ENCODE measurements at places on chromosomes 13 and 19.

DNA sequence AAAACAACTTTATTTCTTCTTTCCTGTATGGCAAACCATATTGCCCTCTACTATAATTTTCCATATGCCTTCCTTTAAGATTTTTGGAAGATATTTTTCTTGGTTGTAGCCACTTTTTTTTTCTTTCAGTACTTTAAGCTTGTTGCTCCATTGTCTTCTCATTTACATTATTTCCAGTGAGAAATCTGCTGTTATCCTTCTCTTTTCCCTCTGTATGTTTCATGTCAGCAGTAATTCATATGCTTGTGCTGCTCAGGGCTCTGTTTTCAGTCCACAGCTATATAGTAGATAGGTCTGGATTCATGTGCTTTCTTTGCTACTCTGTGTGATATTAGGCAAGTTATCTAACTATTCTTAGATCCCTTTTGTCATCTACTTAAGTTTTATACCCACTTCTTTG is 267.6 kb downstream of the OXGR1 start:
- no peak for DNase-seq

DNA sequence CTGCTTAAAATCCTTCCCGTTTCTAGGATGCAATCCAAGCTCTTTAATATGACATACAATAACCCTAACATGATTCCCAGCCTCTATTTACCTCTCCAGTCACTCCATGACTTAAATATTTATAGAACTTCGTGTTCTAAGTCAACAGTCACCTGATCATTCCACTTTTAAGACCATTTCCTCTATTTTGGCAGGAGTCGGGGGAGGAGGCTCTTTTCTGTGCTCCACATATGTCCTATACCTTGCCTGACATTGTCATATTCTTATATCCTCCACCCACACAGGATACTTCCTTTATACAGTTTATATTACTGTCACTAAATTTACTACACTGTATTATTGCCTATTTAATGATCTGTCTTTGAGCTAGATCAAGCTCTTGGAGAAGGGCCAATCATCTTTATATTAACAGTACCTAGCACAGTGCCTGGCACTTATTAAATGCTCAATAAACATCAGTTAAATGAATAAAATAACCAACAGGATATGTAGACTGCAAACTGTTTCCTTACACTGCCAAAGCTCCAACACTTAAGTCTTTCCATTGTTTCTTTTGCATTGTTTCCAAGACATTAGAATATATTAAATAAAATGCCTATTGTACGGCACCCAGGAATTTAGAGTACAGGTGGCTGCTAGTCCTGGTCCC is 2.7 kb downstream of the ARGLU1 start:
- DNase-seq: no peak

- no peak for DNase-seq
These were observed 1.7 kb downstream of the ANKRD24 start for GRCh38 chr19:4183967-4184717.

DNA sequence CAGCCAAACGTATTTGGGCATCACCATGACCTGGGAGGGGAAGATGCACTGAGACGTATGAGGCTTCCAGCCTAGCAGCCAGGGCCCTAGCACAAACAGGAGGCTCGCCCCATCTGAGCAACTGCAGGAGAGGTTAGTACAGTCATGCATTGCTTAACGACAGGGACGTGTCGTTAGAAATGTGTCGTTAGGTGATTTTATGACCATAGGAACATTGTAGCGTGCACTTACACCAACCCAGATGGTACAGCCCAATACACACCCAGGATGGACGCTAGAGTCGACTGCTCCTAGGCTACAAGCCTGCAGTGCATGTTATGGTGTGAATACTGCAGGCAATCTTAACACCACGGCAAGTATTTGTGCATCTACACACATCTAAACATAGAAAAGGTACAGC is 9.3 kb downstream of the CD177 start:
- no peak for DNase-seq

GRCh38 chr19:49106648-49107135 is 7.5 kb upstream of the LIN7B start:
- DNase-seq: no peak

DNA sequence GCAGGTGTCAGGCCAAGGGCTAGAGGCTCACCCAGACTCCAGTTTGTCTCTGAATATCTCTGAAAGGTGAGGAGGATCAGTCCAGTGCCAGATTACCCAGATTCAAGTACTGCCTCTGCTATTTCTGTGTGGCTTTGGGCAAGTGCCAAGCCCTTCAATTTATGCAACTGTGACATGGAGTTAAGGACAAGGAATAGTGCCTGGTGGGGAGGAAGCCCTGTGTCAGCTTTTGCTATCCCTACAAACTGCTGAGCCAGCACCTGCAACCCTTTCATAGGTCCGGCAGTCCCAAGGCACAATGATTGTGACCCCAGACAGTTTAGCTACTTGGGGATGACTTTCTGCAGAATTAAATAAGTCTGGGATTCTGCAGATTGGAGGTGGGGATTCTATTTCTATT is 123.0 kb downstream of the KL start:
- DNase-seq: no peak

- DNase-seq: no peak
These were observed 2.2 kb upstream of the PDE4A start for GRCh38 chr19:10418235-10418484.

DNA sequence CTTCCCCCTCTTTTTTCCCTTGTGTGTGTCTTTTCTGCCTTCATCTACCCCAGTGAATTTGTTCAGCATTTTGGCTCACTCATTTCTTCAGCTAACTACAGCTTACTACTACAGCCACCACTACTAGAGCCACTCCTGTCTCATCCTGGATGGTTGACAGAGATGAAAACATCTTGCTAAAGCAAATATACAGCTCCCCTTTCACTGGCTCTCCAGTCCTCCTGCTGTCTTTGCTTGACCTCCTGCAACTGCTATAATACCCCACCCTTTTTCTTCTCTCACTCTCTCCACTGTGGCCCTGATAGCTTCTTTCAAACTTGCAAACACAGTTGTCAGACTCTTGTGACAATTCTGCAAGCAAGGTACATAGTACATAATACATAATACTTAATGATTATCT is 523.6 kb downstream of the DCT start:
- no peak for DNase-seq

DNA sequence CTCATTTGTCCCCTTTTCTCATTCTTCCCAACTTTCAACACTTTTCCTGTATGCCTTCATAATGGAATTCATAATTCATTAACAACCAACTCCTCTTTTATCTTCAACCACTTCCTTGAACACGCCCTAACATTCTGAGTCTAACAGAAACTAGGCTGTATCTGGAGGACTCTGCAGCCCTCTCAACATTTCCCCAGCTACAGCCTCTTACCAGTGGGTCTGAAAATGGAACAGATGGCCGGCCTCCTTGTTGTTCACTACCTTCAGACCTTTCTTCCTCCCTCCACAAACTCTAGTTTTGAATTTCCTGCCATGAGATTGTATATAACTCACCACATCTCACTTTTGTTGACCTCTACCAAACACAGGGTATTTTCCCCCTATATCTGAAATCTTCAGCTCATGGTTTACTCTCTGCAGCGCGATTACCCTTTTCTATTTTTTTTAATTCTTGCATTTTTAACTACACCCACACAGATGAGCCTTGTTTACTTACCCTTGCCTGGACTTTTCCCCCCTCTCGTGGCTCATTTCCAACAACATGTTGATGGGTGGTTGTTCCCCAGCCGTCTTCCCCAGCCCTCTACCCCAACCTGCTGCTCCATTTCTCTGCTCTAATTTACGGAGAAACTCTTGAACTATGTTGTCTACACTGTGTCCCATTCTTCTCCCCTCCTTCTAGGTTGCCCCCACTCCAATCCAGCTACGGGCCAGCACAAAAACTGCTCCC is 846 bp downstream of the ZNF790 start:
- DNase-seq: no peak

GRCh38 chr19:18100710-18101109 is 3.1 kb downstream of the MAST3 start:
- DNase-seq: no peak
